ENCODE measurements at places on chromosomes 7 and 10.

GRCh38 chr10:124632064-124632531 is 112.1 kb downstream of the FAM53B start:
- peak; percentile 50 for DNase-seq

DNA sequence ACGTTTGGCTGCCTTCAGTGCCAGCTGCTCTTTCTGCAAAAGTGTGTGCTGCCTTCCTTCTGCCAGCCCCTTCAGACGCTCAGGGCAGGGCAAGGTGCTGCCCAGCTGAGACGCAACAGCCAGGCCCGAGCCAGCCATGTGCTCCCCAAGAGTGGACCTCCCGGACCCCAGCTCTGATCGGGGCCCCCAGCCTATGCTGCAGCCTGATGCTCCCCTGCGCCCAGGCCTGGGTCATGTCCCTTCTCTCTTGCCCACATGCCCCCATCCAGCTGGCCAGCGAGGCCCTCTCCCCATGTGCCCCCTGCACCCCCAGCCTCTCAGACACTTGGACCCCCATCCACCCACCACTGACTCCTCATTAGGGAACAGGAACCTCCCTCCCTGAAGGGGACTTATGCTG is 17.8 kb downstream of the WDR86 start:
- DNase-seq = no peak

DNA sequence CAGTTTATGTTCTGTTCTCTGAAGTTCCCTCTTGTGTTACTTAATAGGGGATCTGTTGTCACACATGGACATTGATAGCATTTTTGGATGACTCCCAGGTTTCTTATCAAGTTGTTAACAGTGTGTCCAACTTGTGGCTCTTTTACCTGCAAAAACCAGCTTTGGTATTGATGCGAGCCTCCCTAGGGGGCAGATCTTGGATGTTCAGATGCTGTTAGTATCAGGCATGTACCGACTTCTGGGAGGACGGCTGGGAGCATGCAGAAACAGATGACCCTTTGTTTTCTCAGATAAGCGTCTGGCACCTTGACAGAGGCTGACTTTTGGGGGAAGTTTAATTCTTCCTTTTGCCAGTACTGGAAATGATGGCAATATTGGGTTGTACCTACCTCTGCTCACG is 2.2 kb downstream of the PLPP4 start:
- DNase-seq = no peak

- DNase-seq = no peak
Measured at GRCh38 chr7:76304888-76305375, 2.5 kb downstream of the HSPB1 start.

DNA sequence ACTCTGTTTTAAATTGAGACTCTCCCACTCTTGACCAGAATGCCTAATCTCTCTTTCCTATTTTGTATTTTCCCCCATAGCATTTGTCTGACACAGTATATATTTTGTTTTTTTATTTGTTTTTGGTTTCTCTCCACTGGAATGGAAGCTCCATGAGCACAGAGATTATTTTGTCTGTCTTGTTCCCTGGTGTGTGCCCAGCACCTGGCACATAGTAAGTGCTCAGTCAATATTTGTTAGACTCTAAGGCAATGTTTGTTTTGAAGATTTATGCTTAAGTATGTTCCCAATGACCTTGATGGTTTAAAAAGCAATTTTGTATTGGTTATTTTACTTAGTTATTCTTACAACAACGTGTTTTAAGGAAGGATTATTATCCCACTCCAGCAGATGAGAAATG is 201.8 kb downstream of the DYNC1I1 start:
- DNase-seq = no peak

DNA sequence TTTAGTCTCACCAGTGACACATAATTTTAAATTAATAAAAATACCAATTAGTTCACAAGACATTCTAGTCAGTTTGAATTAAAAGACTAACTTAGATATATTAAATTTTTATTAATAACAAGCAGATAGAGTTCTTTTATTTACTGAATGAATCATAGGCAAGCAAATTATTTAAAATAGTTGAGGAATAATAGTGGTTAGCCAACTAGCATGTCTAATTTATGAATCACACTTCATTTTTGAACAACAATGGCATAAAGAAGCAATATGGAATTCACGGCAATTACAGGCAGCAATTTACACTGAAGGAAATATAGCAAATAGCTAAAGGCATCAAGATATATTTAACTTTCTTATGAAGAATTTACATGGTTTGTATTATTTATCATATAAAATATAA is 187.0 kb upstream of the SLC26A5 start:
- no peak for DNase-seq

DNA sequence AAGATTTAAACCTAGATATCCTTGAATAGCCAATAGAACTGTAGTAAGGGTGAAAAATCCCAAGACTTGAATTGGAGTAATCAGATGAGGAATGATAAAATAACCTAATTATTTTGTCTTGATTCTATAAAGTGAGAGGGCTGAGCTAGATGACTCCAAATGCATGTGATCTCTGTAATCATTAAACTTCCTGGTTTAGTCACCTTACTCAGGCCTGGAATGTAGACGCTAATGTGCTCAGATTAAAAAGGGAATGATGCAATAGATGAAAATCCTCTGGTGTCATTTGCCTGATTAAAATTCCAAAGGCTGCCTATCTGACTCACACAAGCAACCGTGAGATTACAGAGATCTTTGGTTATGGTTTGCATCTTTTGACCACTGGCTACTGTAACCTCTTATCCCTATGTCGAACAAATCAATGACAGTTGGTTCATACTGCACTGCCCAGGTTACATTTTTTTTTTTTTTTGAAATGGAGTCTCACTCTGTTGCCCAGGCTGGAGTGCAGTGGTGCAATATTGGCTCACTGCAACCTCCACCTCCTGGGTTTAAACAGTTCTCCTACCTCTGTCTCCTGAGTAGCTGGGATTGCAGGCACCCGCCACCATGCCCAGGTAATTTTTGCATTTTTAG is 2.9 kb upstream of the HKDC1 start:
- DNase-seq = no peak

- DNase-seq = peak; percentile 57
Measured at GRCh38 chr10:79444199-79445119, 965 bp downstream of the ZCCHC24 start.

DNA sequence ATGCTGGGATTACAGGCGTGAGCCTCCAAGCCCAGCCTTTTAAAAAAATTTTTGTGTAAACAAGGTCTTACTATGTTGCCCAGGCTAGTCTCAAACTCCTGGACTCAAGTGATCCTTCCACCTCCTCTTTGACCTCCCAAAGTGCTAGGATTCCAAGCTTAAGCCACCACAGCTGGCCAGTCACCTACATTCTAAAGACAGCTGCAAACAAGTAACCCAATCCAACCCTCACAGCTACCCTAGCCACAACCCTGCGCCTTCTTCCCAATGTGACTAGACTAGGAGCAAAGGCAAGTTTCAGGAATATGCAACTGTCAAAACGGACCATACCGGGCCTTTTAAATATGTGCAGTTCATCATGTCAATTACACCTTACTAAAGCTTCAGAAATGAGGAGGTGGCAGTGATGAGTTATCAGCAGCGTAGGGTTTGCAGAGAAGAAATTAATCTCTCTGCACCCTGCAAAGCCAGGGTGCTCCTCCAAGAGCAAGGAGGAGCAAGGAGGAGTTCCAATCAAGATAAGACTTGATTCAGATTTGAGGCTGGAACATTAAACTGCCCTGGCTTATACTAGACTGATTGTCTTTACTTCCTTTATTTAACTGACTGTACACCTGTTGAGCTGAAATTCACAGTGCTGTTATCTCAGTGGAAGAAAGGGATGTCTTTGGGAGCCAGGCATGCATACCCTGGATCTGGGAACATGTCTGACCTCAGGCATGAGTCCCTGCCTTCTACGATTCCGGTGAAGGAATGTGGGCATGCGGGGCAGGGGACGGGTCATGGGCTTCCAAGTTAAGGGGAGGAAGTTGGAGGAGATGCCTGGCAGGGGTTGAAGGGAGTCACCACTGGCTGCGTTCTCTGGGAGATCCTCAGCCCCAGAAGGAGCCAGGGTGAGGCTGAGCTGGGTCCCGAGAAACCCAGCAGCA is 15.5 kb upstream of the TMEM120A start:
- DNase-seq = no peak

GRCh38 chr10:100291356-100291755 is 4.9 kb upstream of the BLOC1S2 start:
- no peak for DNase-seq

DNA sequence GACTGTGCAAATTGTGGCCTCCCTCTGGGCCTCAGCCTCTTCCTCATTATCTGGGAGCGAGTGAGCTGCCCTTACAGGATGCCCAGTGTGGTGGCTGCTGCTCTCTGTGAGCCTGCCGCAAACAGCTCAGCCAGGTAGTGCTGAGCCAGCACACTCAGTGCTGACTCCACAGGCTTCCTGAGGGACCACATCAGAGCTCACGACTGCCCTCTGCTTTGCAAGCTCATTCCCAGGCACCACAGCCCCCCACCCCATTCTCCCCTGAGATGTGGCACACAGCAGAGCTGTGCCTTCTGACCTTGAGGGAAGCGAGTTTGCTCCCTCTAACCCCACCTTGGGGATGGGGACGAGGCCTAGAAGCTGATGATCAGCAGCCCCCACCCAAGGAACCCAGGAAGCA is 230.5 kb upstream of the PPP2R2D start:
- DNase-seq = no peak

- DNase-seq = peak; percentile 65
Measured at GRCh38 chr7:140672382-140673062, at the start of gene ADCK2. ADCK2 (plus strand) TSS chr7:140672945; CDS start chr7:140673331, 386 bp downstream.

DNA sequence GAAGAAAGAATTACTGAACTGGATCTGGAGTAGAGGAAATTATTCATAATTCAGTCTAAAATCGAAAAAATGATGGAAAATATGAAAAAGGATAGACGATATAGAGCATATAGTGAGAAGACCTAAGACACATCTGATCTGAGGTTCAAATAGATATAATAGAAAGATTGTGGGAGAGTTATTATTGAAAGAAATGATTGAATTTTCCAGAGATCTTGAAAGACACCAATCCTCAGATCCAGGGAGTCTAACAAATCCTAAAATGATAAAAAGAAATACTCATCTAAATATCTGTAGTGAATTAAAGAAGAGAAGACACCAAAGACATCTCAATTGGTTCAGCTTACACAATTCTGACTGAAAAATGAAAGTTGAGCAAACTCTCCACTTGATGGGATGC is 12.9 kb downstream of the TCAF1 start:
- DNase-seq = no peak

DNA sequence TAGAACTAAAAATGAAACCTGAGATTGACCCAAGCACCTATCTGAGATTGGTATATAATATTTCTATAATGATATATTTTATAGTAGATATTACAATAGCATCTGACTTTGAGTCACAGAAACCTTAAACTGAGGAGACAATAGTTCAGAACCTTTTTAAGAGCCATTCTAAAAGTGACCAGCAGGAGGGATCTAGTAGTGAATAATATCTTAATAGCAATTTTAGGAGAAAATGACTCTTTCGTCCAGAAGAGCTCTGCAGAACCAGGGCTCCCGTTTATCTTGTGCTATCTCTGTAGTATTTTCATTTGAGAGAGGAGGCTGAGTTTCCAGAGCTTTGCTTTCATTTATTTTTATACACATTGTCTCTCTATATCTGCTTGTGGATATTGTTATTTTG is 68.1 kb downstream of the PODXL start:
- DNase-seq = no peak

GRCh38 chr7:43648473-43649406 is 65.8 kb downstream of the STK17A start:
- DNase-seq = peak; percentile 67

DNA sequence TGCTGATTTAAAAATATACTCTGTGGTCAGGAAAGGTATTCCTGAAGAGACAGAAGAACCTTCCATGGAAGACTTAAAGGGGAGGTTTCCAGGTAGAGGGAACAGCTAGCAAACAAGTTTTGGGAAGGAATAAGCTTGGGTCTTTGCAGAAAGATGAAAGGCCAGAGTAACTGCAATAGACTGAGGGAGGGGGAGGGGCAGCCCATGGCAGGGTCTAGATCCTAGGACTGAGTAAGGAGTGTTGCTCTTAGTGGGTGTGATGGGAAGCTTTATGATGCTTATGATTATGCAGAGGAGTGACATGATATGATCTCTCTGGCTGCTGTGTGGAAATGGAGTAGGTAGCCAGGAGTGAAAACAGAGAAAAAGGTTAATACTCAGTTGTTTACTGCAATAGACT is 90.0 kb upstream of the FEZF1 start:
- DNase-seq = no peak

DNA sequence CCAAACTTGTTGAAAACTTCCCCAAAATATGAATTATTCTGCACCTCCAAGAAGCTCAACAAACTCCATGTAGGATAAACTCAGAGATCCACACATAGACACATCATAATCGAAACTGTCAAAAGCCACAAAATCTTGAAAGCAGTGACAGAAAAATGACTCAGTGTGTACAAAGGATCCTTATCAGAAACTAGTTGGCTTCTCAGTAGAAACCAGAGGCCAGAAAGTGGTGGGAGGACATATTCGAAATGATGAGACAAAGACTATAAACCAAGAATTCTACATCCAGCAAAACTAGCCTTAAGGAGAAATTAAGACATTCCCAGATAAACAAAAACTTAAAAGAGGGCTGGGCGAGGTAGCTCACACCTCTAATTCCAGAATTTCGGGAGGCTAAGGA is 38.5 kb downstream of the MCMBP start:
- peak; percentile 20 for DNase-seq

GRCh38 chr10:108327706-108328105 is 1163.2 kb upstream of the SORCS1 start:
- no peak for DNase-seq

DNA sequence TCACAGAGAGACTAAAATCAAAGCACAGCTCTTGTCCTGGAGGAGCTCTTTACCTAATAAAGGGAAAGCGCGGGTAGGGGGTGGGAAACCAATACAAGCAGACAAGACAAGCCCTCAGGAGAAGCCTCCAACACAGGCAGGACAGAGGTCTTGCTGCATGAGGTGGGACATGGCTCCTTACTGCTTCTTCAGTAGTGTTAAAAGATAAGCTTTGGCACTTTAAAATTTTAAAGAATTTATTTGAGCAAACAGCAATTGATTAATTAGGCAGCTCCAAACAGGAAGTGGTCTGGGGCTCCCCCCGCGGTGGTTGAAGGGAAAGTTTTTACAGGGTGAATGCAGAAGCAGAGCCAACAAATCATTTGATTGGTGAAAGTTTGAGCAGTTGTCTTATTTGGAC is 50.3 kb upstream of the MACC1 start:
- no peak for DNase-seq

DNA sequence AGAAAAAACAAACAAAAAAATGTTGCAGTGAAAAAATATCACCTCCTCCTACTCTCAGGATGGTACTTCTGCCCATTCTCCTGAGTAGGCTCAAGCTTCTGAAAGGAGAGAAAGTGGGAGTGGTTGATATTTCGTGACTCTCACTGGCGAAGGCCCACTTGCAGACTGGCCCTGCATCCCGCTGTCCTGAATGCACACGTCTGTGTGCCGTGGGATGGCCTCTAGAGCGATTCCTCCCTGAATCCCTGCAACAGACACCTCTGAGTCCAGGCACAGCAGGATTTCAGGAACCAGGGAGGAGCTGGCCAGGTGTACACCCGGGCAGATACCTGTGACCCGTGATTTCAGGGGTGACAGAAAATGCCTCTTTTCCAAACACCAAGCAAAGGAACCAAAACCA is 319.2 kb downstream of the DPP6 start:
- no peak for DNase-seq
